ENCODE measurements at places on chromosomes 16 and 17.

GRCh38 chr17:29711588-29712385 is 89.1 kb upstream of the CORO6 start:
- H3K36me3 ChIP-seq: peaks cover 32% of the 10 kb centered on the region
- H3K4me1 ChIP-seq: peaks cover 56% of the 10 kb centered on the region
- no peaks in the 10 kb centered on the region for H3K27me3 ChIP-seq
- H3K27ac ChIP-seq: no peak overlapping the region
- no peak overlapping the region for H3K4me3 ChIP-seq

DNA sequence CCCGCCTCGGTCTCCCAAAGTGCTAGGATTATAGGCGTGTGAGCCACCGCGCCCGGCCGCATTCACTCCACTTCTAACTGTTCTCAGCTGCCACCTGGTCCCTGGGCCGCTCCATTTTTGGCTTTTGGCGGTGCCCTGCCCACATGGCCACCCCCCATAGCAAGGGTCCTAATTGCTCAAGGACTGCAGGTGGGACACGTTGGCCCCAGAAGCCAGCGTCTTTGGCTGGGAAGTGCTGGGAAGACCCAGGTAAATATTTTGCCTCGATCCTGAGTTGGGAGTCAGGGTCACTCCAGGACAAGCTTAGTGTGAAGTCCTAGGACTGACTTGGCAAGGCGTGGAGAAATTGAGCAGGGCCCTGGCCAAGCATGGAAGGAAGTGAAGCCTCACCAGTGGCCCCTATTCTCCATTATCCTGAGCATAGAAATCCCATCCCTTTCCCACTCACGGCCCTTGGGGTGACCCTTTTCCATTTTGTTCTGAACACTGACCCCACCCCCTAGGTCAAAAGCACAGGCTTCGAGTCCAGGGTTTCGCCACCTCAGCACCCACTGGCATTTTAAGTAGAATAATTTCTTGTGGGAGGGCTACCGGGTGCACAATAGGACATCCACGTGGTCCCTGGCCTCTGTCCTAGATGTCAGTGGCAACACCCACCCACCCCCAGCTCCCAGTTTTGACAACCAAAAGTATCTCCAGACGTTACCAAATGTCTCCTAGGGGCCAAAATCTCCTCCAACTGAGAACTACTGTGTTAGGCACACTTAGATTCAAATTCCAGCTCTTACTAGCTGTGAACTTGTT is 5.9 kb upstream of the WDR81 start:
- H3K36me3 ChIP-seq: no peaks in the 10 kb centered on the region
- H3K4me3 ChIP-seq: no peak overlapping the region
- H3K27me3 ChIP-seq: peaks cover 14% of the 10 kb centered on the region
- peak overlapping the region; percentile 93 for H3K27ac ChIP-seq

DNA sequence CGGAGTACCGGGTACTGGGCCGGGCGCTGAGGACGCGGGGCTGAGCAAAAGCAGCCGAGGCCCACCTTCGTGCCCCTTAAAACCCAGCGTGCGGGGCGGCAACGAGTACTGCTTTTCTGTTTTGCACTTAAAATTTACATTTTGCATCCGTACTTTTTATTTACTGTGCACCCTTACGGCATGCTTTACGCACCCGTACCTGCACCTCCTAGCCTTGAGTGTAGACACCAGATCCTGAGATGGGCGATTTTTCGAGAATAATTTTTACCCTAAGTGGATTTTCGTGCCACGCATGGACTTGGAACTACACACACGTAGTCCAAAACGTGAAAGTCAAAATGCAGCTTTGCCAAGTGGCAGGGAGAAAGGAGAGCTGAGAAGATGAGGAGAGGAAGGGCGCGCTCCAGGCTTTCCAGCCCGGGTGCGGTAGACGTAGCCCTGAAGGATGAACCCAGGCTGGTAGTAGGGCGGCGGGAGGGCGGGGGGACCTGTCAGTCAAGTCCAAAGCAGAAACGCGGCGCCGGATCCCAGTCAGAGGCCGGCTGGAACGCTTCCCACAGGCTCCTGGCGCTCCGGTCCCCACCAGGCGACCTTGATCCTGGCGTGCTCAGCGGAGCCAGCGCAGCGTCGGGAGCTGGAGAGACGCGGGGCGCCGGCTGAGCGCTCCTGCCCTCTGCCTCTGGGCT is 1.2 kb upstream of the CBLN1 start:
- no peak overlapping the region for H3K27ac ChIP-seq
- peaks cover 5% of the 10 kb centered on the region for H3K4me1 ChIP-seq
- H3K36me3 ChIP-seq: no peaks in the 10 kb centered on the region
- peaks cover 74% of the 10 kb centered on the region for H3K27me3 ChIP-seq

DNA sequence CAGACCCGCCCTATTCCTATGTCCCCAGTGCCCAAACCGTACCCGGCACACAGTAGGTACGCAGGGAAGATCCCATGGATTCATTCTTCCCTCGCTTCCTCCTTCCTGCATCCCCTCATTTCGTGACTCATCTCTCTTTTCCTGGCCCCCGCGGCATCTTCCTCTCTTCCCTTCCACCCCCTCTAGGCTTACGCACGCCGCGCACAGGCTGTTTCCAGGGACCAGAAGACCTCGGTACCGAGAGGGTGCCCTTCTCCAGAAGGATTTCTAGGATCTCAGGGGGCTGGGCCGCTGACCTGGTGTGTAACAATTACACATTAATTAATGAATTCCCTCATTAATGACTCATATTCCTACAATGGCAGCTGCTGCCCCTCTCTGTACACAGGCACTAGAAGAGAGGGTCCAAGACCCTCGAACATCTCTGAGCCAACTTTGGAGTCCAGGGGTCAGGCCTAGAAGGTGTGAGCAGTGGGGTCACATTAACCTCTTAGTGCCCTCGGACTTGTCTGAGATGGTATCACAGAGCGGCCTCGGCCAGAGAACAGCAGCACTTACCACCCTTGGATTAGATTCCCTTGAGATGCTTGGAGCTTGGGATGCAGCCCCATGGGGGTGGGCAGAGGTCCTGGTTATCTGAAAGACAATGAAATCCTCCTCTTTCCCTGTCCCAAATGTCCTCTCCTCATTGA is 16.8 kb upstream of the PLLP start:
- H3K4me1 ChIP-seq: peaks cover 14% of the 10 kb centered on the region
- H3K27ac ChIP-seq: no peak overlapping the region
- no peak overlapping the region for H3K4me3 ChIP-seq
- H3K27me3 ChIP-seq: no peaks in the 10 kb centered on the region
- no peak for DNase-seq
- no peaks in the 10 kb centered on the region for H3K36me3 ChIP-seq

DNA sequence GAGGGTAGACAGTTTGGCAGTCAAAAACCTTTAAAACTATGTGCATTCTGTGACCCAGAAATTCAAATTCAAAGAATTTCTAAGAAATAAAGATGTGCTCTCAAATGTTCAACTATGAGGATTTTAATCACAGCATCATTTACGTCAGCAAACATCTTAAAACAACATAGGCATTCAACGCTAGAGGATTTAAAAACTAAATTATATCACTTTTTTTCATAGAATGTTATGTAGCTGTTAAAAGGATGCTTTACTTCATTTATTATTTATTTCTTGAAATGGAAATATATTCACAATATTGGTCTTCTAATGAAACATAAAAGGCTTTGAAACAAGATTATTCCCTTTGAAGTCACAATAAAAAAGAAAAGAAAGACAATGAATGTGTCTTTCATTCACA is 3.6 kb downstream of the GLP2R start:
- H3K4me1 ChIP-seq: no peaks in the 10 kb centered on the region
- no peak for DNase-seq
- H3K27me3 ChIP-seq: peaks cover 21% of the 10 kb centered on the region
- no peak overlapping the region for H3K4me3 ChIP-seq
- no peaks in the 10 kb centered on the region for H3K36me3 ChIP-seq

GRCh38 chr16:78761427-78761826 is 662.0 kb downstream of the WWOX start:
- no peaks in the 10 kb centered on the region for H3K4me1 ChIP-seq
- H3K36me3 ChIP-seq: peaks cover 5% of the 10 kb centered on the region
- H3K27me3 ChIP-seq: no peaks in the 10 kb centered on the region
- no peak overlapping the region for H3K4me3 ChIP-seq

DNA sequence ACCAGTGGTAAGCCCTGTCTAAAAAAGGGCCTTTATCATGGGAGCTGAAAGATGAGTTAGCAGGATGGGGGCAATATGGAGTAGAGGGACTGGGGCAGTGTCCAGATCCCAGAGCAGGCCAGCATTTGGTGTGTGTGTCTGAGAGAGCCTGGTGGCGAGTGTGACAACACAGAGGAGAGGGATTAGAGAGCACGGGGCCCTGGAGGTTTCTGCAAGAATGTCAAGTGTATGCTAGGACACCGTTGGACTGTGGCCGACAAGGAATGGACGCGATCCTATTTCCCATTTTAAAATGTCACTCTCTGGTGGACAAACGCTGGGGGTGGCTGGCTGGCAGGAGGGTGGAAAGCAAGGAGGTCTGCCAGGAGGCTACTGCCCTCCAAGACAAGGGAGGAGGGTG is 12.4 kb downstream of the TAC4 start:
- no peak overlapping the region for H3K4me3 ChIP-seq
- DNase-seq: no peak
- H3K27me3 ChIP-seq: no peaks in the 10 kb centered on the region

- H3K27me3 ChIP-seq: peaks cover 6% of the 10 kb centered on the region
- H3K4me3 ChIP-seq: no peak overlapping the region
- H3K4me1 ChIP-seq: no peaks in the 10 kb centered on the region
- DNase-seq: no peak
- H3K27ac ChIP-seq: no peak overlapping the region
These were observed 448.9 kb upstream of the ERCC4 start for GRCh38 chr16:13471036-13471435.

Data from activated naive CD8-positive, alpha-beta T cell treated with anti-CD3 and anti-CD28 coated beads for 36 hours (primary cell).